Pons (tissue), 1 donor: ENCODE measurements at places on chromosomes 1 and 21.

GRCh38 chr21:28177124-28177523 lies 815.6 kb downstream of the LTN1 start:
- no peak for DNase-seq

DNA sequence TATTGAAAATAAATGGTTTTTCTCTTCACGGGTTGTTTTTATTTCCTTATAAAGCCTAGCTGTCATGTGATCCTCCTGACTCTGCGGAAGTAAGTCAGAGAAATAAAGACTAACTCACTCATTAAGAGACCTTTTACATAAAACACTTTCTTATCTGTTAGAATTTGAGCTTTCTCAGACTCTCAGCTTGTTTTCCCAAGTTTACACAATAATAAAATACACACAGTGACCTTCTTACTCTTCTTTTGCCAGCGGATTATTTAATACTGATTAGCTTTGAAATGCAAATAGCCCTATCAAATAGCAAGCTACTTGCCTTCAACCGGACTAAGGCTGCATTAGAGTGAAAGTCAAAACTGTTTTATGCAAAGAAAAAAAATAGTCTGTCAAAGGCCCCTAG lies 45.5 kb upstream of the CXADR start:
- peak; percentile 68 for DNase-seq

DNA sequence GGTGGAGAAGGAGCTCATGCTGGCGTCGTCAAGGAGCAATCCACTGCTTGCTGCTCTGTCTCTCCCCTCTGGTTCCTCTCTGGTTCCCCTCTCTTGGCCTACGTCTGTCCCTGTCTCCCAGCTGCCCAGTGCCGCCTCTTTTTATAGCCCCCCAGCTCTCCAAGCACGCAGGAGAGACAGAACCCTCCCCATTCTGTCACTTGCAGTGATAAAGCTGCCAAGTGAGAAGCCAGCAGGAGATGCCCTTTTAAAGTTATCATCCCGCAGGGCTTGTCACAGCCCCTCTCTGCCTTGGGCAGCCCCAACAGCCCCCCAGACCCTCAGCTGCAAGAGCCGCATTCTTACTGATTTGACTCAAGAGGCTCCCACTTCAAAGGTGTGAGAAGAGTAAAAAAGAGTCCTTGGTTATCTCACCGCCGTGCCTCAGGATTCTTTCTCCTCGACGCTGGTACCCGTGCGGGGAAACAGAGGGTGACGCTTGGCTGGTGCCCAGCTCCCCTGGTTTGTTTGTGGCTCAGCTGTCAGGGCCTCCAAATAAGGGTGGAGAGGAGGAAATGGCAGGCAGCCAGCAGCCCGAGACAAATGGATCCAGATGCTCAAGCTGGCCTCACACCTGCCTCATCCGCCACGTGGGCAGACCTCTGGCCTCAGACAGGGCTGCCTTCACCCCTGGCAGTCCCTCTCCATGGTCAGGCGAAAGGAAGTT lies at the start of gene NPPA:
Gene NPPA, minus strand, starts transcription at position 117 of the 706 bp plus-strand sequence. Its CDS starts 99 bp downstream, at position 18.
- DNase-seq, result no peak

- DNase-seq, result no peak
These were observed 217.9 kb downstream of the TM2D1 start for GRCh38 chr1:61506944-61507500.

GRCh38 chr1:13732971-13733667 lies 33.1 kb downstream of the PRDM2 start:
- DNase-seq, result no peak

GRCh38 chr1:19070197-19070651 lies 113.7 kb upstream of the IFFO2 start:
- no peak for DNase-seq

GRCh38 chr1:119676571-119677206 lies 28.6 kb upstream of the ZNF697 start:
- no peak for DNase-seq

- DNase-seq, result no peak
These were observed 17.0 kb upstream of the BSDC1 start for GRCh38 chr1:32411261-32411660.

DNA sequence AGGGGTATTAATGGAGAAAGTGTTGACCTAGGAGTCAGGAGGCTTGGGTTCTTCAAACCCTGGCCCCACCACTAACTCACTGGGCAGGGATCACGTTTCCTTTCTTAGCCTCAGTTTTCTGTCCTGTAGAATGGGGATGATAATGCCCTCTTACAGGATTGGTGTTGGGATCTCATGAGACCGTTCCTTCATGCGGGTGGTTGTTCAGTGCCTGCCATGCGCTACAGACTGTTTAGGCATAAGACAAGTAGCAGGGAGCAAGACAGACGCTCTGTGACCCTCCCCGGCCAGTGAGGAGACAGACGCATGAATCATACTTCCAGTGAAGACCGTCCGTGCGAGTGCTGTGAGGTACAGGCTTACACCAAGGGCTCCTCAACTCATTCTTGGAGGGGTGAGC lies 81.7 kb downstream of the MAN1C1 start:
- DNase-seq, result no peak

GRCh38 chr1:243731974-243732625 lies 117.9 kb downstream of the AKT3 start:
- DNase-seq, result no peak

- DNase-seq, result no peak
These were observed 27.1 kb upstream of the TTLL10 start for GRCh38 chr1:1146596-1146995.

GRCh38 chr1:147246910-147247655 lies 4.6 kb downstream of the CHD1L start:
- peak; percentile 61 for DNase-seq
